ENCODE measurements at places on chromosomes 13 and 19. TPM values are rescaled to one million over a fixed set of nuclear protein-coding genes. Genes with fewer than 3 reads are reported as not detected.

Gene NKPD1
- not detected for polyA plus RNA-seq

Gene BLOC1S3
- 1.6 TPM for polyA plus RNA-seq

Gene SLITRK5
- 1.4 TPM for polyA plus RNA-seq

Gene GADD45B
- 0.35 TPM for polyA plus RNA-seq

Gene PTPRS
- polyA plus RNA-seq: 0.86 TPM

Gene LPAR6
- polyA plus RNA-seq: 3.5 TPM

Gene NXNL1
- polyA plus RNA-seq: not detected

Gene ZC3H4
- 9.1 TPM for polyA plus RNA-seq

Gene GPR12
- polyA plus RNA-seq: 4.3 TPM

Gene PVR
- polyA plus RNA-seq: 9.1 TPM

Gene IGFL3
- not detected for polyA plus RNA-seq

Gene NPAS1
- polyA plus RNA-seq: not detected
